ENCODE measurements at places on chromosomes 6 and 20.

GRCh38 chr20:18092890-18093289 is 35.2 kb upstream of the OVOL2 start:
- no peak for DNase-seq

DNA sequence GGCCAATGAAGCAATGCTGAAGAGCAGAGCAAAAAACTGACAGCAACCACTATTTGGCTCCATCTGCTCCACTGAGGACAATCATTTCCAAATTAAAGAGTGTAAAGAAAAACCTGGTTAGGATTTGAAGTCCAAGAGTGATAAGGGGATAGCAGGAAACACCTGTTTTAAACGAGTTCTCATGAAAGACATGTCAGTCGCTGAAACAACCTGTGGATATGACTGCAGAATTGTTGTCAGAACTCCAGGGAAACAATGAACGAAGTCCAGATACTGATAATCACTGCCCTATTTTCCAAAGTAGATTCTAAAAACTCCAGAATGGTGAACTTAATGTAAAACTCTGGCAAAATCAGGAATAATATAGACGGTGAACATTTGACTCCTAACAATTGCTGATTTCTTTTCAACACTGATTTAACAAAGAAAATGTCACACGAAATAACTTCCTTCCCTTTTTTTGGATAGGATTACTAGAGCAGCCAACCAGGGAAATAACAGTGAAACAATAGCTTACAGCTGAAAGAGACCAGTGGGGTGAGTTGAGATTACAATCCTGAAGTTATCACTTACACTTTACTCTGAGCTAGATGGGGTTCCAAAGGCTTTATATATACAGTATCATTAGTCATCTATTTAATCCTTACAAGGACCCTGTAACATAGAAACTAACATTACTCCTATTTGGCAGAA is 83.7 kb downstream of the ELOVL5 start:
- DNase-seq = no peak

DNA sequence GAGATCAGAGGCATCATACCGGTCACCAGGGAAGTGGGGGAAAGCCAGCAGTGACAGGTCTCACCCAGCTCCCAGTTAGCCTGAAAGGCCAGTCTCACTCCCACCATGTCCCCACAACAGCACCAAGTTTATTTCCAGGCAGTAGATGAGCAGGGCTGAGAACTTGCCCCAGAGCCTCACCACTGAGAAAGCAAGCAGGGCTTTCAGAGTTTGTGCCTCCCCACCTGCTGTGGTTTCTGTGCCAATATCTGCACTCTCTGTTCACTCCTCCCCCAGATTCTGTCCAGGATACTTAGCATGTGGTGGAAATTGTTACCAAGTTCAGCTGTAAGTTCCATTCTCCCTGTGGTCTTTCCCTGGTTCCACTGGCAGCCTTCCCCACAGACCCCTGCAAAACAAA is 255.0 kb upstream of the HTR1E start:
- DNase-seq = no peak

DNA sequence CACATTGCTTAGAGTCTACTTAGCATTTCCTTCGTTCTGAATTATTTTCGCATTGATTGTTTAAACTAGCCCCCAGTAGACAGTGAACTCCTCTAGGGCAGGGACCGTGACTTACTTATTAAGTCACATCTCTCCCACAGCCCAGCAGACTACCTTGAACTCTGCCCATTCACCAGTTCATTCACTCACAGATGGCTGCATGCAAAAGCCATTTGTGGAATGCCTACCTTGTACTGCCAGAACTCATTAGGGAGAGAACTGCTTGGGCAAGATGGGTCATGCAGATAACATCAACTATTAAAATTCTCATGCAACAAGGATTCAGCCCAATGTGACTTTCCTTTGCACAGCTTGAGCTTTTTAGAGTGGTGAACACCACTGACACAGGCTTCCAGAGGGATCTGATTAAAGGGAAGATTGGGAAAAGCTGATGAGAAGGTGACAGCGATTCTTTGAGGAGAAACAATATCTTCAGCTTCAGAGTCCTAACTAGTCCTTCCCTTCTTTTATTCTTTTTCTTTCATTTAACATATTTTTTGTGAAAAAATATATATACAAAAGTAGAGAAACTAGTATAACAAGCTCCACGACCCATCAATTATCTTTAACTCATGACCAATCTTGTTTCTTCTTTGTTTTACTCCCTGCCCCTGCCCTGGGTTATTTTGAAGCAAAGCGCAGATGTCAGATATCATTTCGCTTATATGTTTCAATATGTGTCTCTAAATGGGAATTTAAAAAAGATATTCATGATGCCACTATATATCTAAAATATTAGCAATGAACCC is 273.9 kb downstream of the CDC5L start:
- DNase-seq = no peak

GRCh38 chr20:64035933-64036345 is at the start of gene C20orf204:
TSS of gene C20orf204 (plus strand) at chr20:64036182. CDS start at chr20:64036324, 142 bp downstream.
- no peak for DNase-seq

DNA sequence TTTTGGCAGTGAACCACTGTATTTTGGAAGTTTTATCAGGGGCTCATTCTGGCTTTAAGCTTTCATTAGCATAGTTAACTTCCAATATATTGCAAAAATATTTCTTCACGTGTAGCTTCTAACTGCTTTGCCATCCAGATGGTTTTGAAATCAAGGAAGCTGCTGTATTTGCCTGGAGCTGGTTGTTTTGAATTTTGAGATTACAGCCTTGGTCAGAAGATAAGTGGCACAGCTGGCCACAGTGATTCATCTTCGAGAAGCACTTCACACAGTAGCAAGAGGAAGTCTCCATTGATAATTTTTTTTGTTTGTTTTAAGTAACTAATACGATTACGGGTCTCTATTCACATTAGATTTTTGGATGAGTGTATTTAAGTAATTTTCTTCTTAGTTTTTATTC is 3.8 kb downstream of the APCDD1L start:
- no peak for DNase-seq

- no peak for DNase-seq
Observed at GRCh38 chr6:7100072-7100752, 7.5 kb upstream of the RREB1 start.

GRCh38 chr20:19412254-19412653 is 199.8 kb downstream of the SLC24A3 start:
- no peak for DNase-seq

GRCh38 chr20:16864069-16864468 is 115.9 kb downstream of the OTOR start:
- DNase-seq = no peak

GRCh38 chr20:62997417-62998035 is 9.2 kb downstream of the BHLHE23 start:
- no peak for DNase-seq

DNA sequence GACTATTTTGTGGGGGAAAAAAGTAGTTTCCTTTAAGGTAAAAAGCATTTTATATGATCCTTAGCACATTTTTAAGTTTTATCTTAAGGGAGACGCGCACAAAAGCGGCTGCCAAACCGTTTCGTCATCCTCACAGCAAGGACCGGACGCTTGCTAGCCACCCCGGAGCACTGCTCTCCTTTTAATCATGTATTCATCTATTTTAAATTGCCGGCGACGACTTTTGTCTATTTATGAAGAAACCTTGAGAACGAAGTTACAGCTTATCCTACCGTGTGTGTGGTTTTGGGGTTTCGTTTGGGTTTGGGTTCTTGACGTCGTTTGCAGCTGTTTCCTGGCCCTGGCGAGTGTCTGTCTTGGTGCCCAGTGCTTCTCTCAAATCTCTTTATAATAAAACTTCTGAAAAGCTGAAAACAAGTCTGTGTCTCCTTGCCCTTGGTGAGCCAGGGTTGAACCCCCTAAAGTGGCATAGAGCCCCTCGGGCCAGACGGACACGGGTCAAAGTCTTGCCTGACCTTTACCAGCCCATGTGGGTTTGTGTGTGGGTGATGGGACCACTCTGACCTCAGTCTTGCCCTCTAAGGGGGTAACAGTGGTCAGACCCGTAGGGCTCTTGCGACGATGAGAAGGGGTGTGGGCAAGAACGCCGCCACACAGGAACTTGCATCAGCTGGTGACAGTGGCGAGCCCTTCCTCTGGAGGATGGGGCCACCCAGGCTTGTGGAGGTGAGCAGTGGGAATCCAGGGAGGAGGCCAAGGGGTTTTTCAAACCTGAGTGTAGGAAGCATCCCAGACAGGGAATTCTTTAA is 117.6 kb downstream of the JPH2 start:
- no peak for DNase-seq

DNA sequence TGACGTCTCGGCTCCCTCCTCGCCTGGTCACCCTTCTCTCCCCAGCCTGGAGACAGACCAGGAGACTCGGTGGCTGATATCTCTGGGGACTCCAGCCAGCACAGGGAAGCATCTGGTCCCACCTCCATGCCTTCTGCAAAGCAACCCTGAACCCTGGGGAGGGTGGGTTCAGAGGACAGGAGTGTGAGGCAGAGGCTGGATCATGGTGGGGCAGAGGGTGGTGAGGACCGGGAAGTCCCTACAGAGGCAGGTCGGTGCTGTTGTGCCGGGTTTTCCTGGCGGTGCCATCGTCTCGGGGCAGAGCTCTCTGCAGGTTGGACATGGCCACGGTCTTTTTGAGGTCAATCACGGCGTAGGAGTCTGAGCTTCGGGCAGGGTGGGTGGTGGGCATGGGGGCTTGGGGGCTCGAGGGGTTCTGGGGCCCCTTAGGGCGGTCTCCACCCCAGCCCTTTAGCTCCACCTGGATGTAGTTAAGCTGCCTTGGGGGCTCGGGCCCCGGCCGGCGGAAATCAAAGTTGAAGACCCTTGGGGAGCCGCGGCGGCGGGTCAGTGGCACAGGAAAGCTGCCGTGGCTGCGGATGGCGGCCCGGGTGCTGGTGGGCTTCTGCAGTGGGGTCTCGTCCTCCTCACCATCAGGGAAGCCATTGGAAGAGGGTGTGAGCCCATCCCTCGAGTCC is 9.2 kb downstream of the FRS3 start:
- no peak for DNase-seq

GRCh38 chr6:25303254-25303653 is 24.1 kb downstream of the CARMIL1 start:
- DNase-seq = no peak

DNA sequence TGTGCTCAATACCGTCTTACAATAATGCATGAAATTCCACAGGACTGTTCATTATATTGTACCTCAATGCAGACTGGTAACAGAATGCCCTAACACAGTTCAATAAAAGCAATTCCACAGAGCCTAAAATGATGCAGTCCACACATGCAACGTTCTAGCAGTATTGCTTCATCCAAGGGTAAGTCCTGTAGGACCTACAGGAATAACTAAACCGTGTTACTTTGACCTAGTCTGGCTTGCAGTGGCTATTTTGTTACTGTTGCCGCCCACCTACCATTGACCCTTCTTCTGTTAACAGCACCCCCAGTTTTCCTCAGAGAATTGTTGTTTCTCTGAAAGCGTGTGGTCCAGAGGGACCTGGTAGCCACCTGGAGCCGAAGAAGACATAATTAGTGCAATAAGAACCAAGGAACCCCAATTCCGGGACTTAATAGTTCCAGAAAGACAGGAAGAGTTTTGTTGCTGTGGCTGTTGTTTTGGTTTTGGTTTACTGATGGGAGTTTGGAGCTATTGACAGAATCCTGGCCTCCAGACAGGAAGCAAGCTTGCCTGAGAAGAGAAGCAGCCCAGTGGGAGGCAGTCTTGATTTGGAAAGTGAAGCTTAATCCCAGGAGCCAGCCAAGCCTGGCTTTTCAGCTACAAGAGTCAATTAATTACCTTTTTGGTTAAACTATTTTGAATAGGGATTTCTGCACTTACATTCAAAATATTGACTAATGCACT is 91.3 kb downstream of the FRK start:
- DNase-seq = no peak

DNA sequence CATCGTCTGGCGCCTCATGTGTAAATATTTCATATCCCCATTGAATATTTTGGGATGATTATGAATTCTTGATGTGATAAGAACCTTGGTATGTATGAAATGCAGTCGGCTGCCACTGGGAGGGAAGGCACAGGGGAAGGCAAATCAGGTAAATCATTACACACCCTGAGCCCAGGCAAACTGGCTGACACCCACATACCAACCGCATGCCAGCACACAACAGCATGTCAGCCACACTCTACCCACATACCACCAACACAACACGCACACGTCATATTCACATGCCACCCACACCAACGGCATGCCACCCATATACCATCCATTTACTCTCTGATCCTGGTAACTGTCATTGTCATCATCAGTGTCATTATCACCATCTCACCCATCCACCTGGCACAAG is 28.3 kb upstream of the MDGA1 start:
- DNase-seq = no peak

DNA sequence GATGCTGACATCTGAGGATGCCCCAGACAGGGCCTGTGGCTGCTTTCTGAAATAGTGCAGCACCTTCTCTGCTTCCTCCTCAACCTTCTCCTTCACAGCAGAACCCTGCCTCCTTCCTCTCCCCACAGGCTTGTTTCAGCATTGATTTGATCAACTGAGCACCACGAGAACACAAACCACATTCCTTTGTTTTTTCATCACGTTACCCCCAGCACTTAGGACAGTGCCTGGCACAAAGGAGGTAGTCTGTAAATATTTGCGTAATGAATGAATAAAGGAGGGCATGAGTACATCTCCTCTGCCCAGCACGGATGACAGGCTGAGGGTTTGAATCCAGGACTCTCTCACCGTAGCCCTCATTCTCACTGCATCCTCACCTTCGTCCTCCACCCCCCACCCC is 21.3 kb upstream of the WFDC2 start:
- no peak for DNase-seq

DNA sequence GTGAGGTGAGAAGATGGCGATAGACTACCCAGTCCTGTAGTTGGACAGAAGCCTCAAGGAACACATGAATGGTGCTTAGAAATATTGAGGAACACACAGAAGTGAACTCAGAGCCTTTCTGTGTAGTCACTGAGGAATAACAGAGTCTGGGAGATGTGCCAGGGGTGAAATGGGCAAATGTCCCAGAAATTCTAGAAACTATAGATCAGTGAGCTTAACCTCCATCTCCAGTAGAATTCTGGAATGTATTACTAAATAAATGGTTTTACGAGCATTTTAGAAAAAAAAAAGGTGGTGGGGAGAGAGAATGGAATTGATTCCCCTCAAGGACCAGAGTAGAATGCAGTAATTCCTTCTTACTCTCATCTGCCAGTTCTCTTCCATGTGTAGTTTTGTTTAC is 380.0 kb downstream of the LMBRD1 start:
- DNase-seq = no peak

- DNase-seq = no peak
Observed at GRCh38 chr20:58264271-58264670, 35.8 kb upstream of the ANKRD60 start.

GRCh38 chr6:35152067-35152707 is 11.0 kb upstream of the TCP11 start:
- DNase-seq = no peak

DNA sequence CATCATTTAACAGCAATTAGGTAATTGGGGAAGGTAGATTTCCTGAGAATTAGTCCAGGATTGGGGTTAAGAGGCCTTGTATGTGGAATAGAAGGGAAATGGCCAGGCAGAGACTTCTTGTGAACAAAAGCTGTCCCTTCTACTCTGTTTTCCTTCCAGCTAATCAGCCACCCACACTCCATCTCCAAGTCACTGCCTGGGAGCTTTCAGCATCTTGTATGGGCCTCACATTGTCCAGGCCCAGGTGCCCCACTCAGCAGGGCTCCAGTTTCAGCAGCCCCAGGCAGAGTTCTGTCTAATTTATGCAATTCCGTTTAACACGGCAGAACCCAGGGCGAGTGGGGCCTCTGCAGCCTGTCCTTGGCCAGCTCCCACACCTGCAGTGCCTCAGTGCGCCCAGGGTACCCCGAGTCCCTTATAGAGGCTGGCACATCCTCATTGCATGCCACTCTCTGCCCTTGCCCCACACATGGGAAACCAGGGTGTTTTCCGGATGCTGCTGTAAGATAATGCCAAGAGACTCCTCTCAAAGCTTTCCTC is 113.0 kb downstream of the EDN3 start:
- DNase-seq = no peak

- no peak for DNase-seq
Observed at GRCh38 chr20:11989018-11989771, 71.5 kb downstream of the BTBD3 start.

Data from NCI-H510A (cell line).